ENCODE measurements at places on chromosomes 16 and 17. TPM values are rescaled to one million over a fixed set of nuclear protein-coding genes. Genes with fewer than 3 reads are reported as not detected.

The MTSS2 gene
- 4.5 TPM for total RNA-seq

The SNAI3 gene
- total RNA-seq = not detected

The KRTAP4-4 gene
- total RNA-seq = not detected

The TBC1D3H gene
- total RNA-seq = not detected

The ZFHX3 gene
- 1.5 TPM for total RNA-seq

The HOXB7 gene
- total RNA-seq = 13.2 TPM

The KRT31 gene
- not detected for total RNA-seq

The OR4D1 gene
- total RNA-seq = not detected

The BCL6B gene
- total RNA-seq = not detected

The STAT5A gene
- 18.7 TPM for total RNA-seq

The KRTAP4-5 gene
- not detected for total RNA-seq

The CEMP1 gene
- not detected for total RNA-seq

The KRT40 gene
- not detected for total RNA-seq

The DCXR gene
- total RNA-seq = 92.7 TPM

The ARSG gene
- total RNA-seq = 4.1 TPM

The CD19 gene
- total RNA-seq = not detected

The UQCRC2 gene
- total RNA-seq = 127 TPM

The FBXW10 gene
- 0.06 TPM for total RNA-seq

The SPN gene
- 0.89 TPM for total RNA-seq

The TNFRSF13B gene
- not detected for total RNA-seq

The TP53TG3B gene
- total RNA-seq = 3.4 TPM

The TNK1 gene
- total RNA-seq = 2.6 TPM

The RNF222 gene
- total RNA-seq = not detected

The ULK2 gene
- total RNA-seq = 6.9 TPM

The ZPBP2 gene
- not detected for total RNA-seq

The COG8 gene
- total RNA-seq = 34.1 TPM

The SLC47A2 gene
- not detected for total RNA-seq

The ASPA gene
- not detected for total RNA-seq

Measured in Daoy (cell line).